Stimulated activated CD4-positive, alpha-beta T cell treated with anti-CD3 and anti-CD28 coated beads, Interleukin-1b, Interleukin-23, amount 100 ng/mL, for 1 hour (primary cell): ENCODE measurements at places on chromosomes 2 and 18.
A peak's percentile ranks its signal among the peaks of the same experiment; 100 is the strongest.

- no peak for DNase-seq
These were observed 2.6 kb upstream of the THUMPD2 start for GRCh38 chr2:39781697-39782096.

- DNase-seq: no peak
These were observed 14.8 kb upstream of the NOTO start for GRCh38 chr2:73187549-73187948.

DNA sequence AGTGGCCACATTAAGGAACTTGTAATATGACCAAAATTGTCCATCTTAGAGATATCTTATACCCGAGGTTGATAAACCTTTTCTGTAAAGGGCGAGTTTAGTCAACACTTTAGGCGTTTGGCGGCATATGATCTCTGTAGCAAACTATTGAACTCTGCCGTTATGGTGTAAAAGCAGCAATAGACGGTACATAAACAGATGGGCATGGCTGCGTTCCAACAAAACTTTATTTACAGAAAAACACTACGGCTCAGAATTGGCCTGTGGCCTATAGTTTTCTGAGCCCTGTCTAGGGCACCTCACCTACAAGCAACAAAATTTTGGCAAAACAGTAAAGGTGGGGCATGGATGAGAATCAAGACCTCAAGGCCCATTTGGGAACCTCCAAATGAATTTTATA, 121.9 kb upstream of the HAAO start:
- DNase-seq: no peak

DNA sequence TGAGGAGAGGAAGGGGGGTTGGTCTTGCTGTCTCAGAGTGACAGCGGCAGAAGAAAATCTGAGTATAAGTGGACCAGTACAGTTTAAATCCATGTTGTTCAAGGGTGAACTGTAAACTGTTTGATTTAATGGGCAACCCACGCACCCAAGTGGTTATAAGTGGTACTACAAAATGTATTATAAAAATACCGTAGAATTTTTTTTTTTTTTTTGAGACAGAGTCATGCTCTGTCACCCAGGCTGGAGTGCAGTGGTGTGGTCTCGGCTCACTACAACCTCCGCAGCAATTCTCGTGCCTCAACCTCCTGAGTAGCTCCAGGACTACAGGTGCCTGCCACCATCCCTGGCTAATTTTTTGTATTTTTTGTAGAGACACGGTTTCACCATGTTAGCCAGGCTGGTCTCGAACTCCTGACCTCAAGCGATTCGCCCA, 2.1 kb upstream of the CHCHD5 start:
- peak; percentile 6 for DNase-seq

DNA sequence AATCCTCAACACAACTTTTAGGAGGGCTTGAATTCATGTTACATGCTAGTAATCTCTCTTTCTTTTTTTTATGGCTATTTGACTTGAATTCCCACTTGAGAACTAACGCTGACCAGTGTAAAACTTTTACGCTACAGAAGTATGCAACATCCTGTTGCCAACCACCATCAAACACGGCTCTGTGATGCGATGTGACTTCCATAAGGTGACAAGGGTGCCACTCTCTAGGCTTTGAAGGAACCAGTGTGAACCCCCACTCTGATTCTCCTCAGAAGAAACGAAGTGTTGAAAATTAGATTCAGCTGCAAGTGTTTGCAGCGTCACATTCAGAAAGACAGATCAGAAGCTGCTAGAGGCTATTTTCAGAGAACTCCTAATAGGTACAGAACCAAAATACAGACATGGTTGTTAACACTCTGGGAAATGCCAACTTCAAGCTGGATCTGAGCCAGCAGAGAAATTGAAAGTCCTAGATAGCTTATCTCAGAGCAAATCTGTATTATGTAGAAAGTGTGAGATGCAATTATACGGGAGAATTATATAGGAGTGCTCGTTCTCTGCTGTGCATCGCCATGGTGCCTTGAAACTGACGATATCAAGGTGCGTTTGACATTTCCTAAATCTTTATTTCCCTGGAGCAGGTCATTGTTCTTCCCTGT, 271.2 kb downstream of the LPIN1 start:
- DNase-seq: no peak

DNA sequence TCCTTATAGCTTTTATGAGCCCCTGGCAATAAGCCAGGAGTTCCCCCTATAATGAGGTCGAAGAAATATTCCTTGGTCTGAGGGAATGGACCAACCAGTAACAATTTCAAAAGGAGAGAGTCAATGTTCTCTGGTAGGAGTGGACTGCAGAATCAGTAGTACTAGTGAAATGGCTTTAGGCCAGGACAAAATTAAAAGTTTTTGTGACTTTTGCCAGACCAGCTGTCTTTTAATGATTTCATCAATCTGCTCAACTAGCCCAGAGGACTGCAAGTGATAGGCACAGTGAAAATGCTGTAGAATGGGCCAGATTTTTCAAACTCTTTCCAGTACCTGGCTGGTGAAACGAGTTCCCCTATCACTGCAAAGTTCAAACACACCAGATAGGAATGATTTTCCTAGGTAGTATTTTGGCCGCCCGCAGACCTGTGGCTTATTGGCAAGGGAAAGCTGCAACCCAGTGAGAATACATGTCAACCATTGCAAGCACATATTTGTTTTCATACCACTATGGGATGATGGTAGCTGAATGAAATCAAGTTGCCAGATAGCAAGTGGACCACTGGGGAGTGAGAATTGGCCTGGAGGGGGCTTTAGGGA, 45.5 kb downstream of the CERS6 start:
- no peak for DNase-seq

DNA sequence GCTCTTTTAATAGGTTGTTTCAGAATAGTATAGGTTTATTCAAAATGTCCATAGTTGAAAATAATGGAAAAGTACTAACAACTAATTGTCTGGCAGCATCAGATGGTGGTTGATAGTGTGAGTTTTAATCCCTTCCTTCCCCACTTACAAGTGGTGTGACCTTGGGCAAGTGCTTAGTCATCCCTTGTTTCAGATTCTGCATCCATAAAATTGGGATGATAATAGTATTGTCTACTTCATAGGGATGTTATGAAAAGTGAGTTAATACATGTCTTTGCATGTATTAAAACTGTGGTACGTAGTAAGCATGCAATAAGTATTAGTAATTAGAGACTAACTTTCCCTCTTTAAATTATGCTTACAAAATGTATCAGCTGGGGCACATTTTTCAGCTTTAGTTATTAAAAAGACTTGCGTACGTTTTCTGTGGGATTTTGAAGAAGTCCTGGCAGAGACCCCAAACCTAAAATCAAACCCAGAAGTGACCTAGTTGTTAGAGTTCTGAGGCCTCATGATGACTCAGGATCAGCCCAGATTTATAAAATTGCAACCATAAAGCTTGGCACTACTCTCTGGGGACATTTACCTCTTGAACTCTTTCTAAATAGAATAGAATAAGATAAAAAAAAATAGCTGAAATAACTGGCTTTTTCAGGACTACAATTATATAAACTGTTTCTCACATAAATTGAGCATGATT, 8.6 kb downstream of the ITGA4 start:
- no peak for DNase-seq

DNA sequence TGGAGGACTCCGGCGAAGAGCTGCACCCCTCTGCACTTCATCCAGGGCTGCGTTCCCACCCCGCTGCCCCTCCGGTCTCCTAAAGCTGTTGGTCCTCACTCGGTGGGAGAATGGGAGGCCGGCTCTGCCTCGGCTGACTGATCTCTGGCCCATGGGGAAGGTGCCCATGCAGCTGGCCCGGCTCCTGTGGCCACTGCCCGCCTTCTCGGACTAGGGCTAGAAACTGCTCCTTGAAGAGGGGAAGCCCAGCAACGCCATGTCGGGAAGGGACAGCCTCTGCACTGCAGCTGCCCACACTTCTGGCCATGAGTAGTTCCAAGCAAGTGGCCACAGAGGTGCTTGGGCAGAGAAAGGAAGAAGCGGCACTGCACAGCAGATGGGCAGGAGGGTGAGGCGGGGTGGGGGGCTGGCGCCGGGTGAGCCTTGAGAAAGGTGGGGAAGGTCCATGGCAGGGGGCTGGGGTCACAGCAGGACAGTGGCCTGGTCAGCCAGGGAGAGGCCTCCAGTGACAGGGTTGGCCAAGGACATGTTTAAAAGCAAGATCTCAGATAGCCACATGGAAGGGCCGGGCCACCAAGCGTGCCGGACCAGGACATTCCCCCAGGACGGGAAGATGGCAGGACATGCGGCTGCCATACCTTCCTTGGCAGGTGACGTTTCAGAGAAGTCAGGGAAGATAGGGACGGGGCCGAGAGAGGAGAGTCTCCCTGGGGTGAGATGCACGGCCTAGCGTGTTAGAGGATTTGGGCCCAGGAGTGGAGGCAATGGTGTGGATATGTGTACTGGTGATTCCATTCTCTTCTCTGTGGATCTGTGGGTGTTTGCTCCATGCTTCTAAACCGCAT, 158.8 kb upstream of the HDAC4 start:
- no peak for DNase-seq

DNA sequence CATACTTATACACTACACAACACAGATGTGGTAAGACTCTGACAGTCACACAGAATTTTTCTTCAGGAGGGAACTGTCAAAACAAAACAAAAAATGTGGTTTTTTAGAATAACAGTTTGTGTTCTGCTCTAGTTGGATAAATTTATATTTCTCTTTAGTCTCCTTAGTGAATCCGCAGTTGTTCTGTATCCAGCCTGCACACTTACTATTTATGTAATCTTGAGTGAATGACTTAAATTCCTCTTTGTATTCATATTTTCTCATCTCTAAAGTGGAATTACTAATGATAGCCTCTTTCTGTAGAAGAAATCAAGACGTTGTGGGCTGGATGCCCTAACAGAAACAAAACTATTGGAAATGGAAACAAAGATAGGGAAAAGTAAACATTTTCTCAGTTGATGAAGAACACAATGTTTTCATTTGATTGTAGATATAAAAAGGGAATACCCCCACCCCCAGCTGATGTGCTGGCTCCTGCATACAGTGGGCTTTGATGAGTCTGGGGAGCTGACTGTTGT, 375.2 kb downstream of the TRIB2 start:
- no peak for DNase-seq
